ENCODE measurements at places on chromosomes 2 and 18.

DNA sequence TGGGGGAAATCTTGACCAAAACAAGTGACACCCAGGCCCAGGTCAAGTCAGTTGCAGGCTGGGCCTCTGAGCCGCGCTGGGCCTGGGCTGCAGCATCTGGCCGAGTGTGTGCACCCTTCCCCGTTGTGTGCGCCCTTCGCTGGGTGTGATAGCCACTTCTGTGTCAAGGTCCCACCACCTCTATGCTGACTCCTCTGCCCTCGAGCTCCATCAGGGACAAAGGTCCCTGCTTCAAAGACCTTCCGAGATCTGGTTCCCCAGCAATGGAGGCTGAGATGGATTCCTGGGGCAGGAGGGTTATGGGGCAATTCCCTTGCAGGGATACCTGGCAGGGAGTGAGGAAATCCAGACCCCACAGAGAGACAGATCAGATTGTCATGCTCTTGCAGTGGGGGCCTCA lies 93.6 kb downstream of the PIEZO2 start:
- no peak for DNase-seq

DNA sequence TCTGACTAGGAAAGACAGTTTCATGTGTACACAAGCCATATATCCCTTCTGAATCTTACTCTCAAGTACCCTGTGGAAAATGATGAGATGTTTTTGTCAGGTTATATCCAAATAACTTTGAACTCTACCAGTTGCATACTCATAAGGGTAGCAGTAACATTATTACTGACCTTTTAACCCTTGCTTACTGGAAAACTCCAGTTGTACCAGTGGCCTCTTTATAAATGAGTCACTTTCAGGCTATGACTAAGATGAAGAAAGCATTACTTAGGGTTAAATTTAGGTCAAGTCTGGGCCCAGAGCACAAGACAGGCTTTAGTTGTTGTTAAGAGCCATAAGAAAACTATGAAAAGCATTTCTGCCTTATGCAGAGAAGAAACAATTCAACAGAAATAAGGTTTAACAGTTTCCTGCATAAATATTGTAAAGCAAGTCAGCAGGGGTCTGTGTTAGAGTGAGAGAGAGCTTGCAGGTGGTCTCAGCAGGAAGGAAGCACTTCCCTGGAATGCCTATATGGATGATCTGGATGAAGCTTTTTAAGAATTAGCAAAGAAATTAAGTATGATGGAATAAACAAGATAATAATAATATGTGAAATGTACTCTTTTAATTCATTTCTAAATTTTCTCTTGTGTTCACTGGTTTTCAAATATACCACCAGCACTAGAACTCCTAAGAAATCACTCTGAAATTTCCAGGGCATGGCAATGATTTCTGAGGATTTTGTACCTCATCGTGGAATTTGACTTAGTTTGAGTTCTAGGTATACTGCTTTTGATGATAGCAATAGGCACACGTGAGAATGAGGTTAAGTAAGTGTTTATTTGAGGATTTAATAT lies 126.6 kb downstream of the UBE2E3 start:
- no peak for DNase-seq

- DNase-seq = no peak
Observed at GRCh38 chr2:172677363-172677762, 58.3 kb upstream of the RAPGEF4 start.

- DNase-seq = no peak
Observed at GRCh38 chr2:120762341-120763061, 26.8 kb downstream of the GLI2 start.

GRCh38 chr2:56523816-56524215 lies 340.0 kb downstream of the CCDC85A start:
- no peak for DNase-seq

GRCh38 chr2:236671896-236672562 lies 102.4 kb downstream of the ACKR3 start:
- no peak for DNase-seq

DNA sequence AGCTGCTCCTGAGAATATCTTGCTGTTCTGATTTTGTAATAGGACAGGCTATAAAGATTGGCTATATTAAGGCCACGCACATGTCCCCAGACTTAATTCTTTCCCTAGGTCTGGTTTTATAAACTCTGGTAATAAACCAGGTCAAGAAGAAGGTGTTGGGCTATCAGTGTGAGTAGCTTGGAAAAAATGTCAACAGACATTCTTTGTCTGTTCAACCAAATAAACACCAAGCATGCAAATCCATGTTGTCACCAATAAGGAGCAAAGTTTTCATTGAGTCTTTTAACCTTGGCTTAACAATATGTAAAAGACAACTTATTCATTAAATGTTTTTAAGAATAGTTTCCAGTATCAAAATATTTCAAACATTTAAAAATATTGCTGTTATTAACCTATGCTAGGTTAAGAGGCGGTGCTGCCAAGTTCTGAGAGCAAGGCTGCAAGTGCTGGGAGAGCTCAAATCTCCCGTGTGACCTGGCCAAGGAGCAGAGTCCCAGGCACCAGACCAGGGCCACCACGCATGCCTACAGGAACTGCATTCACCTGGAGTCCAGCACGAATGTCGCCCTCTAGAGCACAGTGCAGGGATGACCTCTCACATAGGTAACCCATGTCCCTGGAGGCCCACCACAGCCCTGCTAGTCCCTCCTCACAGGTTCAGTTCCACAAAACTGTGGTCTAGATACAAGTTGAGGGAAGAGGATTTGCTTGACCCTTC lies 120.5 kb upstream of the POU3F3 start:
- no peak for DNase-seq

DNA sequence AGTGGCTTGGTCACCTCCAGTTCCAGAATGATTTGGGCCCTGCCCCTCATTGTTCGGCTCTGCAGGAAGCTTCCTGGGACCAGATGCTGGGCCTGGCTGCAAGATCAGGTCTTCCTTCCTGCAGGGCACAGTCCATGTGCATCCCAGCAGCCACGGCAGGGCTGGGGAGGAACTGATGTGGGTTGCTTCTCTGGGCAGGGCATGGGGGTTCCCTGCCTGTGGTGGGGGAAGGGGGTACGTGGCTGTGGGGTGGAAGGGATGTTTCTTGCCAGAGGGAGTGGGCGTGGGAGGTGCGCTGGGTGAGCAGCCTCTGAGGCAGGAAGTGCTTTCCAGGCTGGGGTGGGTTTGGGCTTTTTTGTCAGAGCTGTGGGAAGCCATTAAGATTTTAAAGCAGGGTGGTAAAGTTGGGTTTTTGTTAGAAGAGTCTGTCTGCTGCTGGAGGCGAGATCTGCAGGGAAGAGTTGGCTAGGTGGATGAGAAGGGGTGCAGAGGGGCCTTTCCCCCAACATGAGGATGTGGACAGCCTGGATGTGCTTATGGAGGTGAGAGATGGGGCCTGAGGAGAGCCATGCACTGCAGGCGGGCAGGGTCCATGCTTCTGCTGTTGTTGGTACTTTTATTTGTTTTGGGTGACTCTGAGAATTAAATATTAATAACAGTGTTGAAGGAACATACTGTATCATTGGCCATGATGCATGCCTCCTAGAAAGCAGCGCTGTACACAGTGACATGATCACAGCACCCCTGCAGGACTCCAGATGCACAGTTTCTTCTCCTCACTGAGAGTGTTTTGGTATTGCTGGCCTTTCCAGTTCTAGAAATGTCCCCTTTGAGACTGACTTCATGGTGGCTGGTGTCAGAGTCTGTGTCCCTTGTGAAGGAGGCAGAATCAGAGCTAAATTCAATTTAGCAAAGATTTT lies 45.3 kb downstream of the DGKD start:
- DNase-seq = no peak

DNA sequence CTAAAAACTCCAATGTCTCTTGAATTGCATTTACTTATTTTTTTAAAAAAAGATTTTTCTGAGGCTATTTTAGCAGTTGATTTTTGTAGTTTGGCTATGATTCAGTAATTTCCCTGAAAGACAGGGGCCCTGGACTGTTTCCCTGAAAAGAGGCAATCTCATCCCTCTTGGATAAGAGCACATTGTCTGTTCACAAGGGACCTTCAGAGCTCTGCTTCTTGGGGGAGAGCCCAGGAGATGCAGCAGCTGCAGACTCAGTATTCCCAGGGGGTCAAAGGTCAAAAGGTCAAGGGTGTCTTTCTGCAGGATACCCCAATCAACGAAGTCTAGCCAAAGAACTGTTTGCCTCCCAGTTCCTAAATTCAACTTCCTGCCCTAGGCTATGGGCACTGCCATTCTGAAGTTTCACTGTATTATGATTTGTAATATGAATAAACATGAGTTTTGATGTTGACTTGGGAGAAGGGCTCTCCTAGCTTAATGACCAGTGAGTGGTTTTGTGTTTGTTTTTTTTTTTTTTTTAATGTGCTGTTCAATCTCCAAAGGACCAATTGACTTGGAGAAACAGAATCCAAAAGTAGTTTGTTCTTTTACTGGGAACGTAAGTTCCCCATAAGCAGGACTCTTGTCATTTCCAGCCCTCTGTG lies 157.0 kb upstream of the SERPINE2 start:
- DNase-seq = no peak

DNA sequence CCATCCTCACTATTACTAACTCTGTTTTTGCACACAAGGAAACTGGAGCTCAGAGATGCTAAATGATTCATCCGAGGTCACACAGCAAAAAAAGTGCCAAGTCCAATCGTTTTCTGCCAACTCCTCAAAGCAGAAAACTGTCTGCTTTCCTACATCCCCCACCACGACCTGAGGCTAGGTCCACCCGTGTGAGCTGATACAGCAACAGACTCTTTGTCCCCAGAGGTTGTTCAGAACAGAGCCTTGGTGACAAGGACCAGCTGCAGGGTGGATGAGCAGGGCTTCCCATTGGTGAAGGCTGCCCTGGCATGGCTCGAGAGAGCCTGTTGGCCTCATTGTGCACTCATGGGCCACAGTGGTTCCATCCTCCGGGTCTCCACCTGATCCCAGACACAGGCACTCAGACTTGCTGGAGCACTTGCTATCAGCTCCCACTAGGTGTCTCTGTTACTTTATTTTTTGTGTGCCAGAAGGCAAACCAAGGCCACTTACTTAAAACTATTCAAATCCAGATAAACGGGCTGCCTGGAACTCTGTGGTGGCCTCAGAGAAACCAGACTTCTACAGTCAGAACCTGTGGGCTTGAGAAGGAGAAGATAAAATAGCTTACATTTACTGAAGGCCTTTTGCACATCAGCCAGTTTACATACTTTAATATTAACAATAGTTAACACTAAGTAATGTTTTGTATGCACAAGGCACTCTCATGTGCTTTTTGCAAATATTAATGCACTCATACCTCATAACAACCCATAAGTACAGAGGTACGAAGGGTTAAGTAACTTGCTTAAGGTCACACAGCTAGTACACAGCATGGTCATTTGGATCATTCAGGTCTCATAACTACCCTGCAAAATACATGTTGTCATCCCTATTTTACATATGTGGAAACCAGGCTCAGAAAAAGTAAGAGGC lies 62.9 kb upstream of the CTIF start:
- DNase-seq = no peak

GRCh38 chr2:235263205-235264120 lies 230.4 kb upstream of the AGAP1 start:
- DNase-seq = no peak

- no peak for DNase-seq
Observed at GRCh38 chr2:191574232-191574631, 103.7 kb upstream of the NABP1 start.

GRCh38 chr2:227241005-227241404 lies 76.6 kb downstream of the COL4A3 start:
- no peak for DNase-seq

GRCh38 chr18:13214609-13215008 lies 4.0 kb upstream of the LDLRAD4 start:
- no peak for DNase-seq

GRCh38 chr2:27095745-27096651 lies 9.4 kb downstream of the KHK start:
- DNase-seq = no peak

DNA sequence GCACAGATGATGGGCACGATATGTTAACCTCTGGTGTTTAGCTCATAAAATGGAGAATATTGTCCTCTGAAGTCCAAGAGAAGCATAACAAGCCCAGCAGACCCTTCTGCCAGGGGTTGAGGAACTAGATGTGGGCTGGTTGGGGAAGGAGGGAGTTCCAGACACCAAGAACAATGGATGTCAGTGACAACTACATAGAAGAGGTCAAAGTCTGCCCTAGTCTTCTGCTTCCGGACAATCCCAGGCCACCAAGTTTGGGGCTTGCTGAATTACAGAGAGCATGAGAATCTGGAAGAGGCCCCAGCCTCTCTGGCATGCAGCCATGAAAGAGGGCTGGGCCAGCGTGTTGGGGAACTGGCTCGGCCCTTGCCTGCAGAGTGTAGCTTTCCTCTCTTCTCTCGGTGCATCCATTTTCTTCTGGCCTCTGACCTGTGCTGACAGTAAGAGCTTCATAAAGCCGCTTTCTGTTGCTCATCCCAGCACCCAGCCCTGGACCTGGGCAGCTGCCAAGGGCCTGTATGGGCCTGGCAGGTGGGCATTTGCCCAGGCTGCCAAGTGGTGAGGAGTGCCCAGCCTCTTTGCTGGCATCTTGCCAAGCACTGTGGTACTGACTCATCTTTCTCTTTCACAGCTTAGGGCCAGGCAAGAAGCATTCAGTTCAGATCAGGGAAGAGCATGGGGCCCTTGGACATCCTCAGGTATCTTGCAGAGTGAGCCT lies 14.6 kb upstream of the LAPTM4A start:
- no peak for DNase-seq

DNA sequence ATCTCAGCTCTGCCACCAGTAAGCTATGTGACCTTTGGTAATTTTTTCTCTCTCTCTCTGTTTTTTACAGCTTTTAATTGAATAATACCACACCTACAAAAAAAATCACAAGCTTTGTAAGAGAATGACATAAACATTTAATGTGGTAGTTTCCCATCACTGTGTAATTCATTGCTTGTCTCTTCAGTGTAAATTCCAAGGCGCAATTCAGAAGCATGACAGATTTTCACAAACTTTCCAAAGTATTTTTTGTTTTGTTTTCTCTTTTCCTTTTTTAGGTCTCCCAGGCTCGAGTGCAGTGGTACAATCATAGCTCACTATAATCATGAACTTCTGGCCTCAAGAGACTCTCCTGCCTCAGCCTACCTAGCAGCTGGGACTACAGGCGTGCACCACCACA lies 25.0 kb upstream of the PPM1B start:
- no peak for DNase-seq

DNA sequence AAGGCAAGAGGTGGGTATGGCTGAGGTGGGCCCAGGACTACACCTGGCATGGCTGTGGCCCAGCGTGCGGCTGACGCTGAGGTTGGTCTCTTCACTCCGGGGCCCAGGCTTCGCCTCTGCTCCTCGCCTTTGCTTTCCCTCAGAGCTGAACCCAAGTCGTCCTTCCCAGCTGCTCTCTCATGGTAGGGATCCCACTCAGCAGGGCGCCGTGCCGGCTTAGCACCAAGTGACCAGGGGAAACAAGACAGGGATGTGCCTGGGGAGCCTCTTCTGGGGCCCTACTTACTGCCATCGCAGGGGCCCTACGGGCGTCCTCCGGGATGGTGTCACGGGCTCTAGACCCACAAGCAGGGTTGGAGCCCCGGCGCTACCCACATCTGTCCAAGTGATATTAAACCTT lies 138.1 kb upstream of the ALKAL2 start:
- no peak for DNase-seq

DNA sequence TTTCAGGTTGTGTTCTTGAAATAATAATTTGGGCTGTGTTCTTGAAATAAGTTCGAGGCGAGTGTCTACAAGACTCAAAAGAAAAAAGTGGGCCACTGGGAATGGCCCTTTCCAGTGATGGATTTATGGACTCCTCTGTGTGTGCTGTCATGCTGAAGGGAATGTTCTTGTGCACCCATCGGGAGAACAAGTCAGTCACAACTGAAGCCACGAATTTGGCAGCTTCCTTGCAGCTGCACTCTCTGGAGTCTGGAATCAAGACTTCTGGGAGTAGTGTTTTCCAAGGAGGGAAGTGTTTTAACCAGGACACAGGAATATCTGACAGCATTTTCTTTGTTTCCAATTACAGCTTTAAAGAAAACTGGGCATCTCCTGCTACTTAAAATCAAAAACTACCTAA lies 620 bp downstream of the SLC14A1 start:
- no peak for DNase-seq

- DNase-seq = no peak
Observed at GRCh38 chr2:11387843-11388242, 43.4 kb upstream of the ROCK2 start.
